Parietal lobe (tissue), 2 donors: ENCODE measurements at places on chromosomes 4 and X. TPM values are rescaled to one million over a fixed set of nuclear protein-coding genes. Genes with fewer than 3 reads are reported as not detected.

The SSX5 gene
- total RNA-seq: not detected

The KLHL5 gene
- 64.5 TPM for total RNA-seq

The GIMD1 gene
- not detected for total RNA-seq

The SLC38A5 gene
- 28.8 TPM for total RNA-seq

The ETDA gene
- total RNA-seq: not detected

The SPRY1 gene
- total RNA-seq: 14.4 TPM

The MAGEB4 gene
- not detected for total RNA-seq

The PNPLA4 gene
- 6.9 TPM for total RNA-seq

The SYTL5 gene
- total RNA-seq: 2.2 TPM

The CXCL8 gene
- not detected for total RNA-seq

The TCEAL6 gene
- 5.9 TPM for total RNA-seq

The HERC5 gene
- total RNA-seq: 1.6 TPM

The OTUD6A gene
- not detected for total RNA-seq

The SEPTIN11 gene
- 416 TPM for total RNA-seq

The RS1 gene
- total RNA-seq: not detected

The MTMR8 gene
- 6.9 TPM for total RNA-seq

The STK32B gene
- total RNA-seq: 38.5 TPM

The MID1 gene
- total RNA-seq: 38.8 TPM

The ZC4H2 gene
- 25.7 TPM for total RNA-seq

The PSAPL1 gene
- total RNA-seq: not detected

The SLC30A9 gene
- 110 TPM for total RNA-seq

The GLRB gene
- 37.9 TPM for total RNA-seq

The SHOX gene
- total RNA-seq: not detected

The PRRG1 gene
- total RNA-seq: 5.0 TPM

The GAB3 gene
- 0.94 TPM for total RNA-seq

The RPA4 gene
- 2.8 TPM for total RNA-seq

The PRRG3 gene
- 15.0 TPM for total RNA-seq

The NPY1R gene
- total RNA-seq: 40.4 TPM

The DUSP9 gene
- 1.6 TPM for total RNA-seq

The TMEM187 gene
- 1.9 TPM for total RNA-seq

The HOPX gene
- total RNA-seq: 54.5 TPM

The HPGD gene
- 2.8 TPM for total RNA-seq

The CSAG2 gene
- not detected for total RNA-seq

The RHOXF1 gene
- total RNA-seq: not detected

The REELD1 gene
- total RNA-seq: not detected

The DIAPH2 gene
- total RNA-seq: 20.3 TPM

The NSG1 gene
- total RNA-seq: 220 TPM

The SCML2 gene
- total RNA-seq: 13.1 TPM

The ZAR1 gene
- total RNA-seq: 0.94 TPM

The GABRQ gene
- total RNA-seq: 1.3 TPM

The TMPRSS11A gene
- not detected for total RNA-seq

The FGF2 gene
- 8.1 TPM for total RNA-seq

The RPS6KA3 gene
- total RNA-seq: 32.2 TPM

The ARHGAP36 gene
- 0.31 TPM for total RNA-seq

The FRMD7 gene
- total RNA-seq: not detected

The TRIM2 gene
- 900 TPM for total RNA-seq

The PCDH10 gene
- 45.4 TPM for total RNA-seq

The NDST3 gene
- total RNA-seq: 27.5 TPM

The PPEF2 gene
- total RNA-seq: not detected

The CYSLTR1 gene
- 0.63 TPM for total RNA-seq

The PABPC1L2B gene
- not detected for total RNA-seq

The MTNR1A gene
- 0.63 TPM for total RNA-seq

The MAGEA2 gene
- not detected for total RNA-seq
